ENCODE measurements at places on chromosomes 16 and 17.

GRCh38 chr16:47905771-47906170, 250.0 kb downstream of the ABCC12 start:
- DNase-seq = no peak

DNA sequence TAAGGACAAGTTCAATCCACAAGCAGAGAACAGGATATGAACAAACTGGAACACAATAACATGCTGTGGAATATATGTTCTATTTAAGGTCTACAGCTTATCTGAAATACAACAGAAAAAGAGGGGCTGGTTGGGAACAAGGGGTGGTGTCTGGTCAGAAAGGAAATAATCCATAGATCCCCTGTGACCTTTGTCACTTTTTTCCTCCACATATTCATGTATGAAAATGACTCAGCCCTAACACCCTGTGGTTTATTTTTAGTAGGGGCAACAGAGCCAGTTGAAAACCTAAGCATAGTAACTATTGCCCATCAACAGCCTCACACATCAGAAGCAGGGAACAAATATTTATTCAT, 12.3 kb upstream of the SPAG9 start:
- DNase-seq = no peak

GRCh38 chr17:81693509-81694210, 9.5 kb upstream of the MRPL12 start:
- DNase-seq = no peak

- DNase-seq = peak; percentile 75
Measured at GRCh38 chr17:74744714-74745547, 3.5 kb upstream of the NHERF1 start.

- DNase-seq = no peak
Measured at GRCh38 chr17:36212272-36212605, 1.4 kb downstream of the CCL4L2 start.

DNA sequence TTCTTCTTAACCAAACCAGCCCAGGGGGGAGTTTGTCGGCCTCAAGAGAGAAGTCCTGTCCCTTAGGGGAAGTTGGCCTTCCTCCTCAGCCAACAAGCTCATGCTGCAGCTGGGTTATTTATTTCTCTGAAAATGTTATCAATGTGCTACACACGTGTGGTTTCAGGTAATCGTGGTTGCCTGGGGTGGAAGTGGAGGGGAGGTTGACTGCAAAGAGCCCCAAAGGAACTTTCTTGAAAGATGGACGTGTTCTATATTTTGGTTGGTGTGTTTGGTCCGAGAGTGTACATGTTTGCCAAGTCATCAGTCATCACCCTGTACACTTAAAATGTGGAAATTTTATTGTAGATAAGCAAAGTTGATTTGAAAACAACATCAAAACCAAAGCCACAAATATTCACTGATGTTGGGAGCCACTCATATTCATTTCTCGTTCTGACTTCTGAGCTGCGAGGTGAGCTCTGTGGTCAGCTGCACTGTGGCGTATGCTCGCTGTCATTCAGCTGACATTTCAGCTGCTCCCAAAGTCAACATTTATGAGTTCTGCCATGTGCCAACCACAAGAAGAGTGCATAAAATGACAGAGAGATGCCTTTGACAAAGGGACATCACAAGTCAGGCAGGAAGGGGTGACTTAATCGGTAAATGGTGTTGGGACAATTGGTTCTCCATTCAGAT, 26.5 kb upstream of the ADGRG1 start:
- no peak for DNase-seq

GRCh38 chr17:18254888-18255649, 3.5 kb downstream of the FLII start:
- DNase-seq = no peak

- no peak for DNase-seq
Measured at GRCh38 chr17:72591289-72592241, 470.7 kb downstream of the SOX9 start.

DNA sequence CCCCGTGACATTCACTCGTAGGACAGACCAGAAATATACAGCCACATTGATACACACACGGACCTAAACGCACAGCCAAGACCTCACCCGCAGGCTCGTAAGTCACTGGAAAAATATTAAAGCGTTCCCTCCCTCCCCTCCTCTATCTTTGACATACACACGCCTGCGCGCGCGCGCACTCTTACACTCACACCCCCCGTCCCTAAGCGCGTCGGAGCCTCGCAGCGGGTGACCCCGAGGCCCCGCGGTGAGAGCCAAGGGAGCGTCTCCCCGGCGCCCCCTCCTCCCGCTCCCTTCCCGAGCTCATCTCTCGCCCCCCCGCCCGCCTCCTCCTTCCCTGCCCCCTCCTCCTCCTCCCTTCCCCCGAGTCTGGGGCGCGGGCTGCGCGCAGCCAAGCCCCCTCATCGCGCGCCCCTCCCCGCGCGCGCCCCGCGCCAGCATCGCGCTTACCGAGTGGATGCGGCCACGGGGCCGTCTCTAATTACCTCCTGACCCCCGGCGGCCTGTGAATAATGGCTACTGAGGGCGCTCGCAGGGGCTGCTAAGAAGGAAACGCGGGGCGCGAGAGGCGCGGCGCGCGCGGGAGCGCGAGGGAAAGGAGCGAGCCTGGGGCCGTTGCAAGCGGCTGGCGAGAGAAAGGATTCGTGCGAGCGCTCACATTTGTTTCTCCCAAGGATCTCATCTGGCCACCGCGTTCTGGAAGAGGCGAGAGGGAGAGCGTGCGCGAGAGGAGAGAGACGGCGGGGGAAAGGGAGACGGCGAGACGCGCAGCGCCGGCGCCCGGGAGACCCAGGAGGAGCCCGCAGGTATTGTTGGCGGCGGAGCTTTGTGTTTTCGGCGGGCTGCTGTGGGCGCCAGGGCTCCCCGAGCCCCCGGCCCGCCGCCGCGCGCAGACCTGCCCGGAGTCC, 42.4 kb downstream of the RAI1 start:
- DNase-seq = no peak

DNA sequence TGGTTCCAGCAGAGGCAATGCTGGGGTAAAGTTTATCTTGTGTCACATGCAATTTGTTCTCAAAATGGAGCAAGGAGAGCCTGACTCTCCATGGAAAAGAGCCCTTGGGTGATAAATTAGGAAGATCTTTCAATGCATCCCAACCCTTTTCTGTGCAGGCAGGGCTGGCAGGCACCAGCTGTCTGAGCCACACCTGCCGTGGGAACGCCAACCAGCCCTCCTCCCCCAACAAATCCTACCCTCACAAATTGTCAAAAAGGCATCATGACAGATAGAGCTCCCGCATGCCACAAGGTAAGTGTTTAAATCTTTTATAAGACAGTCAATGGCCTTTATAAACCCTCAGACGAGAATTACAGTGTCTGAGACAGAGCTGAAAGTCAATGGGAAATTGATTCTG, 418.5 kb upstream of the CDH5 start:
- no peak for DNase-seq

DNA sequence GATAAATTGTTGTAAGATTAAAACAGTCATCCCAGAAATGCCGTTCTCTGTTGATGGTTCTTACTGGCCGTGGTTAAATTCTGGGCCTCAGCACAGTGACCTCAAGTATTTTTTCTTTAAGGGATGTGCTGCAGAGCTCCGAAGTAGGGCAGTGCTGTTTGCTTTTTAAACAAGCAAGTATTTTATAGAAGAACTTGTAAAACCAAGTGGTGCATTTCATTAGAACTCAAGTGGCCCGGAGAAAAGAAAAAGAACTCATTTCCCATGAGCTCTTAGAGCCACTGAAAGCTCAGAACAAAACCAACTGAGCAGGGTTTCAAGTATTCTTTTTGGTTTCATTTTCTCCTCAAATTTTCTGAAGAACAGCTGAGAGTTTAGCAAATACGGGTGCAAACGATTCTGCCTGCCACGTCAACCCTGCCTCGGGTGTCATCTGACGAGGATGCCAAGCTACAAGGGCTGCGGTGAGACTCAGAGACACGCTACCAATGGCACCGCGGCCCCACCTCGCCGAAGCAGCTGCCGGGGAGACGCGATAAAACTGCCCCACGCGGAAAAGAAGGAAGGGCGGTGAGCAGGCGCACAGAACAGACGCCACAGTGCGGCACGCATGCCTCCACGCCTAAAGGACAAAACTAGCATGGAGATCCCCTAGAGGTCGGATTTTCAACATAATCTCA, 6.3 kb downstream of the LMF1 start:
- no peak for DNase-seq

DNA sequence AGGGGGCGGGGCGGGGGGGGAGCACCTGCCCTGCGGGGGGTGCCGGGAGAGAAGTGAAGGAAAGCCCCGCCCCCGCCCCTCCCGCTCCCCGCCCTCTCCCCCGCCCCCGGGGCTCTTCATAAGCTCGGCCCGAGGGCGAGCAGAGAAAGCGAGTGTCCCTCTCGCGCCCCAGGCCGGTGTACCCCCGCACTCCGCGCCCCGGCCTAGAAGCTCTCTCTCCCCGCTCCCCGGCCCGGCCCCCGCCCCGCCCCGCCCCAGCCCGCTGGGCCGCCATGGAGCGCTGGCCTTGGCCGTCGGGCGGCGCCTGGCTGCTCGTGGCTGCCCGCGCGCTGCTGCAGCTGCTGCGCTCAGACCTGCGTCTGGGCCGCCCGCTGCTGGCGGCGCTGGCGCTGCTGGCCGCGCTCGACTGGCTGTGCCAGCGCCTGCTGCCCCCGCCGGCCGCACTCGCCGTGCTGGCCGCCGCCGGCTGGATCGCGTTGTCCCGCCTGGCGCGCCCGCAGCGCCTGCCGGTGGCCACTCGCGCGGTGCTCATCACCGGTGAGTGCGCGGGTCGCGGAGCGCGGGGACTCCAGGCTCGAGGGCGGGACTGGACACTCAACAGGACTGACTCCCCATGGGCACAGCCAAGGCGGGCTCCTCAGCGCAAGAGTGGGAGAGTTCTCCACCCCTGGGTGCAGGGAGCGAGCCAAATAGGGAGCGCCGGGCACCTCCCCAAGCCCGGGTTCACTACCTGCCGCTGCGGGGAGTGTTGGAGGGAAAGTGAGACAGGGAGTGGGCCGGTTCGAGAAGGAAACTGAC, at the start of gene HSD11B2:
Gene HSD11B2 (plus strand): TSS at position 145 of the 798 bp plus-strand sequence. CDS start 128 bp downstream, at position 273.
- DNase-seq = no peak

GRCh38 chr17:76405967-76406647, 21.7 kb downstream of the SPHK1 start:
- DNase-seq = no peak

GRCh38 chr16:11303405-11304138, 22.4 kb upstream of the PRM1 start:
- no peak for DNase-seq

GRCh38 chr17:41711669-41712400, at the start of gene GAST:
Gene GAST, plus strand, starts transcription at chr17:41712331. Its CDS starts 3,106 bp downstream, at chr17:41715437.
- DNase-seq = no peak

DNA sequence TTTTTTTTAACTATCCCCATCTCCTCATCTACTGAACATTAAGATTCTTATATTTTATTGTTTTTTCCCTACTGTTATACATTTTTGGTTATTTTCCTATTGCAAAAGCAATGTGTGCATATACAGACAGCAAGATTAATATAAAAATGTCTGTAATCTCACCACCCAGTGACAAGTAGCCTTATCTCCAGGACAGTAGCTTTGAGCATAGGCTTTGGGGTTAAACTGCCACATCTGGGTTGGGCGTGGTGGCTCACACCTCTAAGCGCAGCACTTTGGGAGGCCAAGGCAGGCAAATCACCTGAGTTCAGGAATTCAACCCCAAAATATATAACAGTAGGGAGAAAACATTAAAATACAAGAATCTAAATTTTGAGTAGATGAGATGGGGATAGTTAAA, 27.4 kb upstream of the SSTR2 start:
- no peak for DNase-seq

DNA sequence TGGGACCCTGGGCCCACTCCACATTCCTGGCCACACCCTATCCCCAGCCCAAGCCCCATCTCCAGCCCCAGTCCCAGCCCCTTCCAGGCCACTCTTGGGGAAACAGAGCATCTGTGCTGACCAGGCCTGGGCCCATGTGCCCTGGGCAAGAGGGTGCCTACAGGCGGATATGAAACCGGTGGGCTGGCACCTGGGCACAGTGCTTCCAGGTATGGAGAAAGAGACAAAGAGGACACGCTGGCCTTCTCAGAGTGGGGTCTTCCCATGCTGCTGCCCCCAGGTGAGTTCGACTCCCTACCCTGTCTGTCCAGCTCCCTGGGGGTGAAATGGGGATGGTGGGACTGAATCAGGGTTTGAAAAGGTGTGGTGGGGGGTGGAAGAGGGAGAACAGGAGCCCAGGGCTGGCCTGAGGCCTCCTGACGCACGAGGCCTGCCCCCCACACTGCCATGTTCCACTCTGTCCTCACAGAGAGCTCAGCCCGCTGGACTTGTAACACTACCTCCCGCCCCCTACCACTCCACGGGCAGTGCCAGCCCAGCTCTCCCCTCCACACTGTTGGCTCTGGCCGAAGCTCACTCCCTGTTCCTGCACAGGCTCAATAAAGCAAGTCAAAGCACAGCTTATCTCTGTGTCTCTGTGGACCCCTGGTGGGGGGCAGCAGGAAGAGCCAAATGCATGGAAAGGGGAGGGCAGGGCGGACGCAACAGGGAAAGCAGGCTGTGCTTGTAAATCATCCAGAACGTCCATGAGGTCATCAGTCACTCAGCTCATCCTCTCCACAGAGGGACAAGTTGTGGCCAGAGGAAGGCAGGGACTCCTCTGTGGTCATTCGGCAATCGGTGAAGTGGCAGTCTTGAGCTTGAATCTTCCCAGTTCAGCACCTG, 71.1 kb upstream of the TMEM97 start:
- no peak for DNase-seq

DNA sequence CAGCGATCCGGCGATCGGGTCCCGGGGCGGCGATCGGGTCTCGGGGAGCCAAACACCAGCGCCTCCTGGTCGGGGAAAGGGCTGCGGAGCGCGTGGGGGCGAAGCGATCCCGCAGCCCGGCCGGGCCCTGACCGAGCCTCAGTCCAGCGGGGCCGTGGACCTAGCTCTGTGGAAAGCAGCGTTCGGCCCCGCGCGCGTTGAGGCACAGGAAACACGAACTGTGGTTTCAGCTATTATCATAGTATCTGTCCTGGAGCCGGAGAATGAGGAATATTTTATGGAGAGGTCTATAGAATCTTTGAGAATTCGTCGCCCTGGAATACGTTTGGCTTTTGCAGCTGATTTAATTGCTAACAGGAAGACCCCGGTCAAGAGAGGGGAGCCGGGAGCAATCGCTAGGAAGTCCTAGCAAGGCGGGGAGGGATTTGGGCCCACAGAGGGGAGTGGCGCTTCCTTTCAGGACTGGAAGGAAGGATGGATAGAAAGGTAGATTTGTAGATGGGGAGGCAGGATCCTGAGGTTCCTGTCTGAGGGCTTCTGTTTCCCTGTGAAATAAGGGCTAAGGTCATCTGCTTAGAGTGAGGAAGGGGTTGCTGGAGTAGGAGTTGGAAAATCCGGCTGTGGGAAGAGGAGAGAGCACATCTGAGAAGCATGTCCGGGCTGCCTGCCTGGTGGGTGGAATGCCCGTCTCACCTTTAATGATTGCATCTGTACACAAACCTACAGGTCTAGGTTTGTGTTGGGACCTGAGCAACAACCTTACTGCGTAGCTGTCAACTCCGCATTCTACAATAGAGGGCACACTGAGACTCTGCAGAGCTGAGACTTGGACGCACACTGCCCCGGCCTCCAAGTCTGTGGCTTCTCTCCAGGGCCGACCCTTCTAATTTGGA, 770 bp downstream of the CCNF start:
- no peak for DNase-seq

GRCh38 chr16:79090966-79091365, 509.6 kb downstream of the MAF start:
- no peak for DNase-seq

GRCh38 chr16:84331998-84332780, 36.1 kb upstream of the ATP2C2 start:
- no peak for DNase-seq

All from stimulated activated CD8-positive, alpha-beta memory T cell treated with anti-CD3 and anti-CD28 coated beads, Interleukin-4, amount 100 ng/mL, for 1 hour (primary cell).